ENCODE measurements at places on chromosomes 7 and 10.

- peak; percentile 4 for DNase-seq
Measured at GRCh38 chr10:63346015-63346441, 119.7 kb downstream of the JMJD1C start.

GRCh38 chr7:96508371-96508770 lies 186.5 kb upstream of the SLC25A13 start:
- peak; percentile 31 for DNase-seq

- DNase-seq: no peak
Measured at GRCh38 chr10:33224251-33224965, 110.1 kb downstream of the NRP1 start.

GRCh38 chr10:50622706-50623662 lies 772 bp downstream of the SGMS1 start:
- peak; percentile 61 for DNase-seq

- DNase-seq: no peak
Measured at GRCh38 chr10:129369566-129369965, 97.5 kb upstream of the MGMT start.

DNA sequence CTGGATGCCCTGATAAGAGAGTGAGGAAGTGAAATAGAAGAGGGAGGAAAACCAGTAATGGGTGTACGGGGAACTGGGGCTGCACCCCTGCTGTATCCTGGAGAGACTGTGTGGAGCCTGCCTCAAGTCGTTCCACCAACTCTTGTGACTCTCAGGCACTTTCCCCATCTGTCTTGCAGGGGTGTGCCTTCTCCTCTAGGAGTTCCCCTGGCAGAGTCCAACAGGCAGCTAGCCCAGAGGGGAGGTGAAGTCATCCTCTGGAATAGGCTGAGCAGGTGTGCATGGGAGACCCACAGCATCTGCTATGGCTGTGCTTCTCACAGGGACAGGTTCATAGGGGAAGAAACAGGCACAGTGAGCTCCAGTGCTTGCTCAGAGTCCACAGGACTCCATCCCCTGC lies 46.8 kb downstream of the WIPF3 start:
- DNase-seq: no peak

DNA sequence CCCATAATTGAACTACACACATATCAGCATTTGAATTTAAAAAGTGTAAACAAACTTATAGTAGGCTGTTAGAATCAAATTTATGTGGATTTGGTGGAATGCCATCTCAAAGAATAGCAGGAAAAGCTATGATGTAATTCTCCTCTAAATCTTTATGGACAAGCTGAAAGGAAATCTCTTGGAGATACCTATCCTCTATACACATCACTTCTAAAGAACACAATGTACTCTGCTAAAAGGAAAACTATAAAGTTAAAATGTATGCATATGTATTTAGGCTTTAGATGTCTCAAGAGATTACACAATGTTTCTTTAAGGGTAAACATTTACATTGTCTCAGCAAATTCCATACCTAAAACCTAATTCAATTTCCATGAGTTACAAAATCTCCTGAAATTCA lies 323.3 kb downstream of the CRPPA start:
- DNase-seq: no peak

GRCh38 chr10:133379152-133379800 lies at the start of gene PAOX:
Gene PAOX (plus strand): TSS chr10:133379262. CDS start chr10:133379317, 55 bp downstream.
- peak; percentile 62 for DNase-seq

DNA sequence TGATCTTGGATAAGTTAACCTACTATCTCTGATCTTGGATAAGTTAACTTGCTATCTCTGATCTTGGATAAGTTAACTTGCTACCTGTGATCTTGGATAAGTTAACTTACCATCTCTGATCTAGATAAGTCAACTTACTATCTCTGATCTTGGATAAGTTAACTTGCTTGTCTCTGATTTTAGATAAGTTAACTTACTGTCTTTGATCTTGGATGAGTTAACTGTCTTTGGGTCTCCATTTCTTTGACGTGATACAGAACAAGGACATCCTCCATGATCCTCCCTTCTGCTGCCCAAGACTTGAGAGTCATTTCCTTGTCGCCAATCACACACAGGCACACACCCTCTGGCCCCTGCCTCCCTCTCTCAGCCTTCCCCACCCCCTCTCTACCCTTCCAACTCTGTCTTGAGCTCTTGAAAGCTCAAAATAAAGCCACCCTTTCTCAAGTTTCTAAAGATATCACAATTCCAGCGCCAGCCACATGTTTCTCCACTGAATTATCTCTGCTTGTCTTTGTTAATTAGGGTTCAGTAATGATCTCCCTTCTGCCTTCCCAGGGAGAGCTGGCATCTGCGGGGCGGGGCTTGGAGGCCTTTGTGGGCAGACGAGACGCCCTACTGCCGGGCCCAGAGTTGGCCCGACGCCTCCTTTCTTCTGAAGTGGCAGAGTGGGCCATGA lies 85.1 kb upstream of the GTF2I start:
- peak; percentile 88 for DNase-seq

GRCh38 chr10:17504547-17505245 lies 50.3 kb upstream of the ST8SIA6 start:
- no peak for DNase-seq

- no peak for DNase-seq
Measured at GRCh38 chr7:144384555-144385245, 18.8 kb downstream of the NOBOX start.

- no peak for DNase-seq
Measured at GRCh38 chr7:43248553-43248952, 136.1 kb downstream of the HECW1 start.

GRCh38 chr7:5679813-5680473 lies 101.5 kb downstream of the RNF216 start:
- DNase-seq: no peak

GRCh38 chr7:27526611-27527347 lies 135.9 kb downstream of the HIBADH start:
- DNase-seq: no peak

GRCh38 chr10:79223091-79224048 lies 123.9 kb upstream of the PPIF start:
- no peak for DNase-seq

DNA sequence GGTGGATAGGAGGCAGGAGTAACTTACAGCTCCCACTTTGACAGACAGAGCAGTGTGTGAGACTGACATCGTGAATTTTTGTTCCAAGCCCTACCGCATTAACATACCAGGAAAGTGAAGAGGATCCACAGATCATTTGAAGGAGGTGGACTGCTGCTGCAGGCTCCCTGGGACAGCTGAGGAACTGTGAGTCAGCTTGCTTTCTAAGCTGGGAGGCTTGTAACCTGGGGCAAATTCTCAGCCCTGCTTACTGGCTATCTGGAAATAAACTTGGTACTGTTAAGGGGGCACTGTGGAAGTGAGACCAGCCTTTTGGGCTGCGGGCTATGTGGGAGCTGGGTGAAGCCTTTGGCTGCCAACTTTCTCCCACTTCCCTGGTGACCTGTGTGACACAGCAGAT lies 1202.5 kb downstream of the DNAJB9 start:
- no peak for DNase-seq

DNA sequence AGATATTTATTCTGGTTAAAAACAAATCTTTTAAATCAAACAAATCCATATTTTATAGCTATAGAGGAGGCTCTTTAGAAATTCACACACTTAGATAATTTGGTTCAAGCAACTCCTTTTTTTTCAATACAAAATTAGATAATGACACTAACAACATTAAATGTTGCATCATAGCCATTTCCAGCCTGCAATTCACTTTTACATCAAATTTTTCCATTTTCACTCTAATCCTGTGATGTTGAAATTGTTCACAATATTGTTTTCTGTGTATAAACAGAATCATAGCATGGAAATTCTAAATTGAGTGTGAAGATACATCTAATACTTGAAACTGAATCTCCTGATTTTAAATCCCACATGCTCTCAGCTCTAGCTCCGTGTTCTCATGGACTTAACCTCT lies 482.6 kb downstream of the INHBA start:
- DNase-seq: no peak

DNA sequence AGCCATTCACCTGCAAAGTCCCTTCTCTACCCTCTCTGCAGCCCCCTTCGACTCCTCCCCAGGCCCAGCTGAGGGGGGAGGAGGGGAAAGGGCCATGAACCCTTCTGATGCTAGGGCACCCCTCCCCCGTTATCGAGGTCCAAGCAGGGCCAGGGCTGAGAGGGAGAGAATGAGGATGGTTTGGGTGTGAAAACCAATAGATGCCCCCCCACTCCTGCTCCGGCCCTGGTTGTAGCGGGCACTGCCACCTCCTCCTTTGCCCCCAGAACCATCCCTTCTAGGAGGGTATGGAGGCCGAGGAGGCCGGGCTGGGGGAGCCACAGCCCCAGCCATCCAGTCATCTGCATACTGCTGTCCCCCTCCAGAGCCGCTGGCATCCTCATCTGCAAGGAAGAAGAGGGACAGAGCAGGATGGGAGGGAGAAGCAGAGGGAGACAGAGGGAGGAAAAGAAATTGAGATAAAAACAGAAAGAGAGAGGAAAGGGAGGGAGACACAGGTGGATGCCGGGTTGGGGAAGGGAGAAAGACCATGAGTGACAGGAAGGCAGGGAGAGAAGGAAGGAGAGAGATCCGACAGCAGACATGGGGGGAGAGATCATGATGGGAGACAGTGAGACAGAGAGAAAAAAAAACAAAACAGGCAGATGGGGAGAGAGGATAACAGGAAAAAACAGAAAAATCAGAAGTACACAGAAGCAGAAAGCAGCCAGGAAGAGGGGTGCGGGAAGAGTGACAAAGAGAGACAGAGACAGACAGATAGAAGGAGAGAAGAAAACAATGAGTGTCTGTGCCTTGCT lies 1.9 kb upstream of the GAL3ST4 start:
- no peak for DNase-seq

- no peak for DNase-seq
Measured at GRCh38 chr10:28686835-28687682, 9.7 kb downstream of the BAMBI start.

DNA sequence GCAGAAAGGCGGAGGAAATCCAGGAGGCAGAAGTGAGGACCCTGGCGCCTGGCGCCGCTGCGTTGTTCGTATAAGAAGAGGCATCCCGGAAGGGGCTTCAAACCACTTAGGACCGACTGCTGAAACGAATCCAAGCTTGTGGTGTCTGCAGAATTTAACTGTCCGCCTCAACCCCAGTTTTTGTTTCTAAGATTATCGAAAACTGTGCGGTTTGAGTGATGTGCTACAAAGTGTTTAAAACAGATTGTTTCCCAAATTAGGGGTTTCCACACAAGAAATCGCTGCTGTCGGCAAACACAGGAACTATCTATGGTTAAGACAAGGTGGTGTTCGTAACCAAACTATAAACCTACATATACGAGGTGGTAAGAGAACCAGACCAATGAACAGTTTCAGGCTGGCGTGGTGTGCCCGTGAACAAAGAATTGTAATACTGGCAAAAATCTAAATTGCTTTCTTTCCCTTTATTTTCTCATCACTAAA lies 835 bp upstream of the DGKI start:
- peak; percentile 22 for DNase-seq

DNA sequence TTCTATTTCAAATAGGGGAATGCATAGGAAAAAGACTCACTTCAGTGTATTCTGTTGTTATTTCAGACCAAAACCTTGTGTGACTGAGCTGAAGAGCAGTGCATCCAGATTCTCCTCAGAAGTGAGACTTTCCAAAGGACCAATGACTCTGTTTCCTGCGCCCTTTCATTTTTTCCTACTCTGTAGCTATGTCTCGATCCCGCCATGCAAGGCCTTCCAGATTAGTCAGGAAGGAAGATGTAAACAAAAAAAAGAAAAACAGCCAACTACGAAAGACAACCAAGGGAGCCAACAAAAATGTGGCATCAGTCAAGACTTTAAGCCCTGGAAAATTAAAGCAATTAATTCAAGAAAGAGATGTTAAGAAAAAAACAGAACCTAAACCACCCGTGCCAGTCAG lies 12.0 kb downstream of the TET1 start:
- DNase-seq: no peak

- no peak for DNase-seq
Measured at GRCh38 chr7:732556-732955, 5.5 kb upstream of the PRKAR1B start.

DNA sequence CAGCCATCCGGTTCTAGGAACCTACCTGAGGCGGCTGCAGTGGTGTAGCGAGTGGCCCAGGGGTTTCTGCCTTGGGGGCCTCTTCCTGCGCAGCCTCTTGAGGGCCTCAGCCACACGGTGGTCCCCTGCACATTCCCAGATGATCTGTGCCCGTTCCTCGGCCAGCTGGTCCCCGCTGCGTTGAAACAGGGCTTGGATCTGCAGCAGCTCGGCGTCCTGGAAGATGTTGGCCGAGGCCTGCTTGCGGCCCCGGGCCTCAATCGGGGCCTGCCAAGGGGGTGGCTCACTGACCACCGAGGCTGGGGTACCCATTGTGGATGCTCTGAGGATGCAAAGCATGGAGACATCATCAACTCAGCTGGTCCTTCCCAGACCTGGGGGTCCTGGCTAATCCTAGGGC lies 7.4 kb downstream of the AVPI1 start:
- no peak for DNase-seq

DNA sequence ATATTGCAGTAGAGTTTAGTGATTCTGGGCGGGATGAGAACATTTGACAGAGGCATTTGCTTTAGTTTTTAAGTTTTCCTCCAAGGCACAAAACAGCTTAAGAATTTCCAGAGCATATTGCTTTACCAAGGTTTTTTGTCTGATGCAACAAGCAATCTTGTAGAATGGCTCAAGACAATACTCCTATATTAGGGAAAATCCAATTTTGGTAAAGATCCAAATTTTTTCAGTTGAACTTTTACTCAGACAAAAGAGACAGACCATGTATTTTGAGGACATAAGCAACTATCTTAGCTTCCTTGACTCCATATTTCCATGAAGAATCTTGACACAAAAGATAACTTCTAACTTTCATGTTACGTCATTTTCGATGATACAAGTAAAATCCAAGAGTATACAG lies 92.3 kb upstream of the NANOS1 start:
- DNase-seq: no peak

DNA sequence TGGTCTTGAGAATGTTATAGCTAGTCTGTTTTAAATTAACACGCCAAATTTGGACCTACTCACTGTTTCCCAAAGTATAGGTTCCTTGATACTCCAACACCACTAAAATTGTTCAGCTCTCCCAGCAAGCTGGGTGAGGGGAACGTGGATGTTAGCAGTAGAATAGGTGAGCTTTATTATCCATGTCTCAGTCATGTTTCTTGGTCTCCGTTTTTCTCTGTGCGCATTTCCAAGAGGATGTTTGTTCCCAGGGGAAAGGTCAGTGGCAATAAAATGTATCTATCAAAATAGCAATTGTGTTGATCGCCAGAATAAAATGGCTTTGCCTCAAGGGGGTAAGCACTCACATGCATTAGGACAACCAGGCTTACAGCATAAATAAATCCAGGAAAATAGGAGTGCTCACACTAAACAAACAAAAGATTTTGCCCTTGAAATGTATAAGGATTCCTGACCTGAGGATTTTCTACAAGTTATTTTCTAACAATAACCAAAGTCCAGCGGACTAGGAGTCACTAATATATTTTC lies 187.0 kb upstream of the C7orf33 start:
- DNase-seq: no peak

DNA sequence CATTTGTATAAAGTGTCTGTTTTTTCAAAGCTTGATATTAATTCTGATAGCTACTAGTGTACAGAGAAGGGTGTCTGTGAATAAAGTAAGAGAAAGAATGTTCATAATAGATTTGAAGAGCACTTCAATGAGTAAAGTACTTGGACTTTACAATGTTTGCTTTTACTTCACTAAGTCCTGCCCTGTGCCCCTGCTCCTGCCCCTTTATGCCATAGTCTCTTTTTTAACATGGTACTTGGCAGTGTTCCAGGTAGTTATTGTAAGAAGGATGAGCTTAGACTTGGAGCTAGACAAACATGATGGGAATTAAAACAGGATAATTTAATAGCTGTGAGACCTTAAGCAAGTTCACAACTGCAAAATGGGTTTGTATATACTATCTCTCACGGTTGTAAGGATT lies 41.0 kb downstream of the ZEB1 start:
- DNase-seq: peak; percentile 3

Data from hematopoietic multipotent progenitor cell treated with erythropoietin and hydrocortisone succinate and interleukin-3 and kit ligand, for 4 days (in vitro differentiated cells).